Activated B cell treated with CpG ODN at 0.5 μM for 24 hours (primary cell): ENCODE measurements at places on chromosomes 3 and 15. TPM values are rescaled to one million over a fixed set of nuclear protein-coding genes. Genes with fewer than 3 reads are reported as not detected.

DNA sequence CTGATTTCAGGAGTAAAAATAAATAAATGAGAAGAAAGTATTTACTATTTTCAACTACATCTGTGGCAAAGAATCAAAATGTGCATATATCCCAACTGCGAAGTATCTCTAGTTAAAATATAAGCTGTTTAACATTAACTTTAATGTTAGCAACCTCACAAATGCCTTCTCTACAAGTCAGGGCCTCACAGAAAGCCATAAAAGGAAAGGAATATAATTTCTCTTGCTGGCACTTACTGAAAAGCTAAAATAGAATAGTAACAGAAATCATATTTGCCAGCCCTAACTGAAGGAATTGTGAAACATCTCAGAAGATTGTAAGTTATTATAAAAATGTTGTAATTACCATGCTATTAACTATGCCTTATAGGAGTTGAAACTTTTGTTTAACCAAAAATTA is 65.1 kb upstream of the MBNL1 start:
- DNase-seq = no peak

GRCh38 chr3:9793161-9793781 is 389 bp downstream of the ARPC4 start:
- DNase-seq = no peak

DNA sequence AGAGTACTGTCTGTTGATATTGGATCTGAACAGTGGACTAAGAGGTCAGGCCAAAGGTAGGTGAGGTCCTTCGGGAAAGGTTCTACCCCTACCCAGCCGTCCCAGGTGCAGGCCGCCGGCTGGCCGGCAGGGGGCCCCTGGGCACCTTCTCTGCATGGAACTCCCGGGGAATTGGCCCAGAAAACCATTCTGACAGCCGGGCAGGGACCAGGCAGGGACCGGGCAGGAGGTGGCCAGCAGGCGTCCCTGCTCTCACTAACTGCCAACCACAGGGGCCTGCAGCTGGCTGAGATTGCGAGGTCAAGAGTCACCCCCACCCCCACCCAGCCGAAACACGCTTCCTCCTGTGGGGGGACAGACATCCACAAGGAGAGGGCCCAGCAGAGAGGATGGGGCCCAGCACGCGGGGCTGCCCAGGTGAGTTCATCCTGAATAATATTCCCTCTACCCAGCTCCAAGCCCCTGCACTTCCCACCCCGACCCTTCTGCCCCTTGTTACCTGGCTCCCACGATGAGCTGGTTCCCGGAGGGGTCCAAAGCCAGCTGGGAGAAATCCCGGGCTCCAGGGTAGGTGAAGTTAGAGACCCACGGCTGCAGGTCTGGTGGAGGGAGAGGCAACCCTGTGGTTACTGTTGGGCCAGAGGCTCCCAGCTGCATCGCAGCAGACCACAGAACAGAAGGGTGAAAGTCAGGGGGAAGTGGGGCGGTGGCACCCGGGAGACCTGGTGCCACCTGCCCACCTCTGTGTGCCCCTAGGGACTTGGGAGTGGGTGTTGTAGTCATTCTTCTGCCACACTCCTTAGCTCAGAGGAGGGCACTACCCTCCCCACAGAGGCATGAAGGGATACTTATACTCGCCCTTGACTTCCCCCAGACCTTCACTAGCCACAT is 84.4 kb downstream of the SEMA5B start:
- peak; percentile 38 for DNase-seq

GRCh38 chr3:38169027-38169317 is 3.6 kb downstream of the OXSR1 start:
- no peak for DNase-seq

- DNase-seq = no peak
Observed at GRCh38 chr3:134228035-134228434, 22.6 kb downstream of the RYK start.

DNA sequence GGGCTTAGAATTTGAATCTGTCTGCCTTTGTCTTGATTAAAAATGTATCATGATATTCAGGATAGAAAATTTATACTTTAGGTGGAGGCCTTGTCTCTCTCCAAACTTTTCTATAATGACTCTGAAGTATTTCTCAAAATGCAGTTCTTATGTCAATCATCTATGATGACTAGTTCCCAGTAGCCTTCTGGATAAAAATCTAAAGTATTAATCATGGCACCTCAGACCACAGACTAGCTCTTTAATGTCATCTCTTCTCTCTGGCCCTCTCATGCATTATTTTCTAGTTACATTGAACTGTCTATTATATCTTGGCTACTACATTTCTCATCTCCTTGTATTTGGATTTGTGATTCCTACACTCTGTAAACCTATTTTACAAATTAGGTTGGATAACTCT is 96.9 kb downstream of the ZPLD1 start:
- DNase-seq = no peak

GRCh38 chr3:29754346-29754745 is 473.5 kb downstream of the RBMS3 start:
- no peak for DNase-seq

DNA sequence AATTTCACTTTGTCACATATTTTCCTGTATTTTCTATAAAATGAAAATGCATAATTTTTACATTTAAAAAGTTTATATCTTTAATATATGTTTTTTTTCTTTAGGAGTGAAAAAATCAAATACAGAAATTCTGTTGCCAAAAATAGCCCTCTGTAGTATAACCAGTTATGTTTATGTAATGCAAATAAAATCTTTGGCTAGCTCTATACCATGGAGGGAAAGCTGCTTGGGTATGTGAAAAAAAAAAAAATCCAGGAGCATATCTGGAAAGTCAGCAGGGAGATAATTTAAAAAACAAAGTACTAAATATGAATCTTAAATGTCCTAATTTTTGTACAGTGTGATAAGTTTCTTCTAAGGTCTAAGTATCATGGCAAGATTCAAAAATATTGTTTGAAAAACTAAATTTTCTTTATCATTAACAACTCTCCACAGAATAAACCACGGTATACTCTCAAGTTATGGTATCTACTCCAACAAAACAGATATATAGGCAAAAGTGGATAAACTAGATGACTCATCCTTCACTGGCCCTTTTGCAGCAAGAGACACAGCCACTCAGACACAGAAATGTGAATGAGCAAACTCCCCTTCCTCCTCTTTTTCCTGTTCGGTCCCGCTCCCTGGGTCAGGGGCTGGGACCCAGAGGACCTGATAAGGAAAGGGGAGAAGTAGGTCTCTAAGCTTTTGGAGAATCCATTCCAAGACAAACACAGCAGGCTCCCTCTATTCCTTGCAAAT is 66.6 kb downstream of the PDZRN3 start:
- DNase-seq = no peak

GRCh38 chr3:119937229-119937628 is 155.3 kb downstream of the NR1I2 start:
- DNase-seq = no peak

DNA sequence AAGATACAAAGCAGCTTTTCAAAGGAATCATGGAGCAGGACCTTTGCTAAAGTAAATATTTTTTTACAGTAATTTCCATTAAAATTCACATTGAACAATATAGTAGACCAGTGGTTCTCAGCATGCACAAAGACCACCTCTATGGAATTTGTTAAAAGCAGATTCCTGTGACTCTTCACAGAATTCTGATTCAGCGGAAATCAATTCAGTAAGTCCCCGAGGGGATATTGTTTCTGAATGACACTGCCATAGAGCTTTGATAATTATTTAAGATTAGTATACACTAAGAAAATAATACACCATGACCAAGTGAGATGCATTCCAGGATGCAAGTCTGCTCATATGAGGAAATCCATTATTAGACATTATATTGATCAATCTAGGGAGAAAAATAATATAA is 161.9 kb upstream of the TNIK start:
- no peak for DNase-seq

DNA sequence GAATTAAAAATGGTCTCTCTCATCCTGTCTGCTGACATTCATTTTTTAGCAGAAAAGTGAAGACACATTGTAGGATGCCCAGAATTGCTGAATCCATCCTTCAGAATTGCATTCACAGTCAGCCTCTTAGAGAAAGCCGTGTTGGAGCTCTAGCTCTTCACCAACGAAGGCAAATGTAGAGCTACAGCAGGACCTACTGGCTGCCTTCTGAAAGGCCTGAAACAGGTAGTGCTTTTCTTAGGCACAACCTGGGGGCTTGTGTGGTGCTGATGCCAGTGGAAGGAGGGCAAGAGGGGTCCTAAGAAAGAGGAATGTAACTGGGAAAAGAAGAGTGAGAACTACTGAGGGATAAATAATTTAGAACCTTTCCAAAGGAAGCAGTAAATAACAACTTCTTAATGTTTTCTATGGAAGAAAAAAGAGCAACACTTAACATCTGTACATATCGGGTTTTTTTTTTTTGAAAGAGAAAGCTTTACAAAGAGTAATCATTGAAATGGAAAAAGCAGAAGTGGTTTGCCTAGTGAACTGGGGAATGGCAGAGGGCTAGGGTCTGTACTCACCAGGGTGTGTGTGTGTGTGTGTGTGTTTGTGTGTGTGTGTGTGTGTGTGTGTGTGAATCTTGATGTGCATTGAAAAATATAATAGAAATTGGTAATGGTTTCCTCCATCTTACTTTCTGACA is 297.8 kb downstream of the SATB1 start:
- peak; percentile 25 for DNase-seq

GRCh38 chr3:102484-102883 is 94.1 kb upstream of the CHL1 start:
- no peak for DNase-seq

- DNase-seq = no peak
Observed at GRCh38 chr3:194877291-194878119, 191.8 kb downstream of the FAM43A start.

- DNase-seq = no peak
Observed at GRCh38 chr3:9767418-9767817, 2.3 kb downstream of the CAMK1 start.

- DNase-seq = no peak
Observed at GRCh38 chr3:138850151-138850550, 15.4 kb upstream of the PIK3CB start.

DNA sequence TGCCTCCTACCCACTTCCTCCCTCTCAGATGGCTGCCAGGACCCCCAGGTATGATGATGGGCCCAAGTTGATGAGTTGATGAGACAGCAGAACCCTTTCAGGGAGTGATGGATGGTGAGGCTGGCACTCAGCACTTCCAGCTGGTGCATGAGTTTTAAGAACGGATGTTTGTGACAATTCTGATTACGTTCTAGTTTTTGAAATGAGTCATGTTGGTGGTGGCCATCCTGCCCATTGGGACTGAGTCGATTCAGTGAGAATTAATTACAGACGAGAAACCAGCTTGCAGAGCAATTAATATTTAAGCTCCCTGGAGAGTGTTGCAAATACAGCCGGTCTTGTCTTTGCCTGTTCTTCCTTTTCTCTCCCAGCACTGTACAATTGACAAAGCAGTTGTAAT is 56.9 kb upstream of the NR2C2 start:
- DNase-seq = no peak

DNA sequence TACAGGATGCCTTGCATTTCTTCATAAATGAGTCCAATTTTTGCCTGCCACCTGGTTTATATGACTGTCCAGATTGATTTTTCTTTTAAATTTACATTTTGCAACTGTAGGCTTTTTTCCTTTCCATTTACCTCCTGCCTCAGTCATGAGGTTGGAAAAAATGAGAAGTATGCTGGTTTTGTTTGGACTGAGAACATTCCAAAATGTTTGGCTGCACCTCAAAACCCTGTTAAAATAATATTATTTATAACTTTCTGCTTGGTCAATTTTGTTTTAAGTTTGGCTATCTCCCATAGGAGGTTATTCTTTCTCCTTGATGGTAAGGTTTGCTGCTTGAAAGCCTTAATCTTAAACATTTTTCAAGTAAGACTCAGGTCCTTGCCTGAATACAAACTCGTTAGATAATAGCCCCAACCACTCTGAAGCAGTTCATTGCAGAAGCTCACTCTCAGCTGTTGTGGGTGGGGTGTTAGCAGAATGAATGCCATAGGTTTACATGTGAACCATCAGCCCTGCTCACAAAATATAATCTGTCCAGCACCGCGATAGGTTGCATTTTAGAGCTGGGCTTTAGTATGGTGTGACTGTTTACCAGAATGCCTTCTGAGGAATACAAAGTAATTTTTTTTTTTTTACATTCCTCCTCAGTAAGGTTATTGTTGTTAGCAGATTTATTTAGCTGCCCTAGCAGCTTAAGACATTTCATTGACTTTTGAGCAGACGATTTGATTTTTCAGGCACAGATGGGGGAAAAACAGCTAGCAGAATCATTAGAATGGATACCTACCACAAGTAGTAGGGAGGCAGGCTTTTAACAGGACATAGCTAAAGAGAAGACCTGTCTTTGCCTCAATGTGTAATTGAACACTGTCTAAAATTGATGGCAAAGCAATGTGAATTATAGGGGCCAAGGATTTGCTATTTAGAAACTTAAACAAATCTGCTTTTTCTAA is 630.8 kb upstream of the KCNMB2 start:
- no peak for DNase-seq

- no peak for DNase-seq
Observed at GRCh38 chr3:73827725-73828211, 203.0 kb upstream of the PDZRN3 start.

HTR3E gene
- total RNA-seq = not detected in 2 replicates

VGLL3 gene
- not detected in 2 replicates for total RNA-seq

FOXL2 gene
- total RNA-seq = not detected in 2 replicates

EFCAB12 gene
- 1.8 and 2.1 TPM in 2 replicates for total RNA-seq
